COR-L47 (cell line): ENCODE measurements at places on chromosomes 7 and 10.

DNA sequence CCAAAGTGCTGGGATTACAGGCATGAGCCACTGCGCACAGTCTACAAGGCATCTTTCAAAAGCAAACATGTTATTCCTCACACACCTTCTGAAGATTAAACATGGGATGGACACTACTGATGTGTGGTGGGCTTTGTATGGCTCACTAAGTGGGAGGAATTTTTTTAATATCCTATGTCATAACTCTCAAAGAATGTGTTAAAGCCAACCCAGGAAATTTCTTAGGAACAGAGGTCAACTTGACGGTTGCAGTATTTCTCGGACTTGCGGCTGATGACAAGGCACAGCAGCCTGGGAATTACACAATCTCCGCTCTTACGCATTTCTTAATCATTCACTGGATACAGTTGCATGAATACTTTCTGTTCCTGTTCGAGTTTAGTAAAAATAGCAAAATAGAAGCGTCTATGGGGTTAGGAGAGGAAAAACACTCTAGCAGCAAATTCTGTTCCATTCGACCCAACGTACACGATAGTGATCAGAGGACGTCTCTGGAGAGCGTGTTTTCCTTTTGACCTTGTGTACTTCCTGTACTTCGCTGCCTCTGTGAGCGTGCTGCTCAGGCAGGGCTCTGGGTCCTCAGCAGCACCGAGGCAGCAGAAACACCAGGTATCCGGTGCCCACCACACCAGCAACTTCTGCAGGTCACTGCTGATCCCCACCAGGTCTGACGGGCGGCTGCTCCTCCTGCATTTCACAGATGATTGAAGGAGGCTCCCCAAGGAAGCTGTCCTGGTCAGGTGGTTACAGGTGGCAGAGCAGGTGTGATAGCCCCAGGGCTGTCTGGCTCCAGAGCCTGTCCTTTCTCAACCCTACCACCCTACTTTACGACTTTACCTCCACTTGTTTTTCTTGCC lies 26.4 kb upstream of the SRGN start:
- DNase-seq = no peak

DNA sequence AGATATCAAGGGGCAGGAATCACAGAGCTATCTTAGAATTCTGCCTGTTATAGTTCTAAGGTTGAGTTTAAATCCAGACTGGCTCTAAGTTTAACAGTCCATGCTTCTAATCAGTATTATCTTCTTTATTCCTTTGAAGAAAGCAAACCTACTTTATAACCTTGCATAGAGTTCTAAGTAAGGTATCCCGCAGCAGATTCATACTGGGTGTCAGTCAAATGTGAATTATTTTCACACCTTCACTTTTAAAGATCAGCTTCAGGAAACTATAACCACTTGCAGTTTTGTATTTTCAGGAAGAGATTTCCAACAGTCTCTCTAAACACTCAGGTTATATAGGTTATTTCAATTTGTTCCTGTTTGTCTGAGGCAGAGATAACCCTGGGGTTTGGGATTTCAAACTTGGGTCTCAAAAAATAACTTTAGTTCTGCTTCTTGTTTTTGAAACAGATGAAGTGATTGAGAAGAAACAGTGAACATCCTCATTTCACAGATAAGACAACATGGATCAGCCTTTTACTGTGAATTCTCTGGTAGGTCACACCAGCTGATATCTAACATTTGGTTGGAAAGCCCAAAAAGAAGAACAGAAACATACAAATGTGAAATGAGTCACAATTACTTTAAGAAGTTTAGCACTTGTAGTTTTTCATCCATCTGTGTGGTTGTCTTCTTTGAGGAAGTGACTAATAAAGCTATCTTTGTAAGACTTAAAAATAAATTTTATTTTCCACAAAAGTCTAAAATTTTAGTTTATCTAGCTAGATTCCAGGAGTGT lies 21.4 kb downstream of the STAMBPL1 start:
- DNase-seq = no peak

DNA sequence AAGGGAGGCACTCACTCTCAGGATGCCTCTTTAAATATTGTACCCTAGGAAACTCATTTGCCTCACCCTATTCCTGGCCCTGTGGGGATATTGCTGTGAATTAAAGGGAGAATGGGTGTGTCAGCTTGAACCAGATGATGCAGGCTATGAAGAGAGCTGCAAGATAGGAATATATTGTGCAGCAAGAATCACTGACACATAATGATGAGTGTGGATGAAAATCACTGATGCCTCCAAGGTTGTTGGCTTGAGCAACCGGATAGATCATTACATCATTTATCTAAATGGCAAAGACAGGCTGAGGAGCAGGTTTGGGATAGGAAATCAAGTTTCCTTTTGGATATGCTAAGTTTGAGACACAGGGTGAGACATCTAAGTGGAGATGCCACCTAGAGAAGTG lies 6.2 kb downstream of the SLC26A4 start:
- DNase-seq = no peak

DNA sequence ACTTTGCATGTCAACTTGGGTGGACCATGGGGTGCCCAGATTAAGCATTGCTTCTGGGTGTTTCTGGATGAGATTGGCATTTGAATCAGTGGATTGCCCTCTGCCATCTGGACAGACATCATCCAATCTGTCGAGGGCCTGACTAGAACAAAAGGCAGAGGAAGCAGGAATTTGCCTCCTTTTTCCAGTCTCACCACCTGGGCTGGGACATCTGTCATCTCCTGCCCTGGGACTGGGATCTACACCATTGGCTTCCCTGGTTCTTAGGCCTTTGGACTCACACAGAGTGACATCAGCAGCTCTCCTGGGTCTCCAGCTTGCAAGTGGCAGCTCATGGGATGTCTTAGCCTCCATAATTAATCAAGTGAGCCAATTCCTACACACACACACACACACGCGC lies 10.3 kb downstream of the SLC13A4 start:
- DNase-seq = no peak

DNA sequence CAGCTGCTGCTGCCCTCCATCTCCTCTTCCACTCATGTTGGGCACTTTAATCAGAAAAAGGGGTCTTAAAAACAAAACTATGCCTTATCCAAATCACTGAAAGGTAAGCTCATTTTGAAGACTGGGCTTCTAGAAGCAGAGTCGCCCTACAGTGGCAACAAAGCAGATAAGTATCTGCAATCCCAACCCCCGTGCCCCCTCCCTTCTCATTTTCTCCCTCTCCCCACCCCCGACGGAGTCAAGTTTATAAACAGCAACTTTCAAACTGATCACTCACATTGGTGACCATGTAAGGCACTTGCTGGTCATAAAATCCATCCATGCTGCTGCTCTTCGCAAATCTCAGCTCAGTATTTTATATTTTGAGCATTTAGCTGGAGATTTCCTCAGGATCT lies 738 bp downstream of the ETV1 start:
- peak; percentile 9 for DNase-seq

GRCh38 chr7:105640956-105641810 lies 59.9 kb upstream of the EFCAB10 start:
- DNase-seq = no peak

- no peak for DNase-seq
Observed at GRCh38 chr7:114941692-114942091, 19.8 kb downstream of the MDFIC start.

DNA sequence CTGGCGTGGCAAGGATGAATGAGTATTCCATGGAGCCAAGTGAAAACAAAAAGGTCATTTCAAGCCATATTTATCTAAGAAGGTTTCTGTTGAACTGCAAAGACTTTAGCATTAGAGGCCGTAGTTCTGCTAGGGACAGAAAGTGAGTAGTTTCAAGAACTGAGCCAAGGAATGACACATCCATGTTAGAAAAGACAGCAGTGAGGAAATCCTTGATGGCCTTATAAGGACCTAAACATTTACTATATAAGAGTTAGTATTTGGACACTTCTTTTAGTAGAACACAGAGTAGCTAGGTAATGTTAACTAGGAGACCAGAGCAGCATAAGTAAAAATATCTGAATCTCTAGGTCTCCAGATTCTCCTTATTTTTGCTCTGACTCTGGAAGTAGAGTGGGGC lies 329.8 kb upstream of the SEMA3D start:
- no peak for DNase-seq

- DNase-seq = no peak
Observed at GRCh38 chr10:108791030-108791429, 1132.3 kb downstream of the XPNPEP1 start.

DNA sequence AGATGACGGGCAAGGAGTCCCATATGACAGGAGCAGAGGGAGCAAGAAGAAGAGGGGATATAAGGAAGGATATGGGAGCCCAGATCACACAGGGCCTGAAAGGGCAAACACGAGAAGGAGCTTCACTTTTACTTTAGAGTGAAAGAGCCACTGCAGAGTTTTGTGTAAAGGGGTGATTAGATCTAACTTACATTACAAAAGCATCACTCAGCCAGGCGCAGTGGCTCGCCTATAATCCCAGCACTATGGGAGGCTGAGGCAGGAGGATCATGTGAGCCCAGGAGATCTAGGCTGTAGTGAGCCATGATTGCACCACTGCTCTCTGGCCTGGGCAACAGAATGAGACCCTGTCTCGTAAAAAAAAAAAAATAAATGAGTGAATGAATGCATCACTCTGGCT lies 91.1 kb downstream of the MPP7 start:
- DNase-seq = no peak

DNA sequence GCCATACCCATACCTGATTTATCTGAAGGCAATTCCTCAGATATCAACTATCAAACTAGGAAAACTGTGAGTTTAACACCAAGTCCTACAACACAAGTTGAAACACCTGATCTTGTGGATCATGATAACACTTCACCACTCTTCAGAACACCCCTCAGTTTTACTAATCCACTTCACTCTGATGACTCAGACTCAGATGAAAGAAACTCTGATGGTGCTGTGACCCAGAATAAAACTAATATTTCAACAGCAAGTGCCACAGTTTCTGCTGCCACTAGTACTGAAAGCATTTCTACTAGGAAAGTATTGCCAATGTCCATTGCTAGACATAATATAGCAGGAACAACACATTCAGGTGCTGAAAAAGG lies 69.0 kb upstream of the RSBN1L start:
- DNase-seq = no peak

DNA sequence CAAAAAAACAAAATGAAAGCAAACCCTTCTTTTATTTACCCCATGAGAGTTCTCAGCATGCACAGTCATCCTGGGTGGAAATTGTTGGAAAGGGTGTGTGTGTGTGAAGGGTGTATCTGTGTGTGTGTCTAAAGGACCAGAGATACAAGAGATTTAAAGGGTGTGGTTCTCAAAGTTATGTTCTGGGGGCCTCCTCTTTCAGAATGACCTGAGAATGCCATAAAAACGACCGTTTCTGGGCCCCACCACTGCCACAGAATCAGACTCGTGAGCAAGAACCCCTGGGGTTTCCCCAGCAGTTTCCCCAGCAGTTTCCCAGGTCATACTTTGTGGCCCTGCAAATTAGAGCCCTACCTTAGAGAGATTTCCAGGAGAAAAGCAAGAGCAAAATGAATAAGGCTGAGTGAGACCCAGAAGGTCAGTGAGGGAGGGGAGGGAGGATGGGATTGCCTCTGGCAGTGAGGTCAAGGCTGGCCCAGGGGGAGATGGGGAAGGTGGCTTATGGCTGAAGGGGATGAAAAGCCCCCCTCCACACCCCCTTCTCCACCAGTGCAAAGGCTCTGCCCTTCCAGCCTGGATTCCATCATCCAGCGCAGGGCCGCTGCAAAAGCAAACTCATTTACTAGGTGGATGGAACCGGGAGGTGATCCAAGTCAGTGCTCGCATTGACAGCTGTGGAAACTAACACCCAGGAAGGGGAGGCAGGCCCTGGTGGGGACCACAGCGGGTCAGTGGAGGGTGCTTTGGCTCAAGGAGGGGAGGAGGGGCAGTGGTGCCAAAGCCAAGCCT lies 10.2 kb downstream of the PYROXD2 start:
- DNase-seq = no peak

- no peak for DNase-seq
Observed at GRCh38 chr10:56715262-56715661, 354.2 kb upstream of the ZWINT start.

- no peak for DNase-seq
Observed at GRCh38 chr10:49431426-49431825, 35.5 kb upstream of the DRGX start.

DNA sequence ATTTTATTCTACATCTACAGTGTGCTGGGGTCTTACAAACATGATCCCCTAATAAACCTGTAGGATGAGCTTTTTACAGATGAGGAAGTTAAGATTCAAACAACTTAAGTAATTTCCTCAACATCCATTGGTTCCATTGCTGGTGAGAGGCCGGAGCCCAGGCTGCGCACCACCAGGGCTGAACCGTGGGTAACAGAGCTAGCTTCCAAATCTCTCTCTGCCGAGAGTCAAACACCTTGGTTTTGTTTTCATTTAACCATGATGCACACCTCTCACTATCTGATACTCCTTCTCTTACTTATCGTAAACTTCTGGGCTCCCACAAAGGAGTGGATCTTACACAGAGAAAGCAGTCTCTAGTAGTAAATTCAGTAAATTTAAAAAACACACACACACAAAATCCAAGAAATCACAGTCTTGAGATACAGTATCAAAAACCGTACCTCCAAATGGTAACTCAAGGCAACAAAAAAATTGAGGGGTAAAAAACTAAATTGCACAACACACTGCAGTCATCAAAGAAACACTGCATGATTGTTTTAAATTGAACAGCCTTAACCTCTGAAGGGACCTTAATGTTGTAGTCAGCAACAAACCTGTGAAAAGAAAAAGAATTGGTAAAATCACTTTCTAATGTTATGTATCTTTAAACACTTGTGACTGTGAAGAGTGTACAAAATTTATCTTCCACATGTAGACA lies 20.5 kb downstream of the SGMS1 start:
- DNase-seq = no peak

DNA sequence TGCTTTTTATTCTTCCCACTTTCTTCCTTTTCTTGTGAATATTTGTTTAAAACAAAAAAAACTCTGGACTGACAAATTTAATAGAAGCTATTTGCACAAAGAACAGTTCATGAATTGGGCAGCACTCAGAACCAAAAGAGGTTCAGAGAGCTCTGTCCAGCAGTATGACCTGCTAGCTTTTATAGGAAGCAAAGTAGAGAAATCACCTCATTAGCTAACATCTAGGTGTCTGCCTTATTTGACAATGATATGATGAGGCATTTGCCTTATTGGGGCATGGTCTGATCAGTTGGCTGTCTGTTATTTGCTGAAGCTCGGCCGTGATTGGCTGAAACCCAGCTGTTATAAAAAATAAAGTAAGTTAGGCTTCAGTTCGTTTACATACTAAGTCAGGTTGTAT lies 819 bp upstream of the TRIM4 start:
- no peak for DNase-seq

DNA sequence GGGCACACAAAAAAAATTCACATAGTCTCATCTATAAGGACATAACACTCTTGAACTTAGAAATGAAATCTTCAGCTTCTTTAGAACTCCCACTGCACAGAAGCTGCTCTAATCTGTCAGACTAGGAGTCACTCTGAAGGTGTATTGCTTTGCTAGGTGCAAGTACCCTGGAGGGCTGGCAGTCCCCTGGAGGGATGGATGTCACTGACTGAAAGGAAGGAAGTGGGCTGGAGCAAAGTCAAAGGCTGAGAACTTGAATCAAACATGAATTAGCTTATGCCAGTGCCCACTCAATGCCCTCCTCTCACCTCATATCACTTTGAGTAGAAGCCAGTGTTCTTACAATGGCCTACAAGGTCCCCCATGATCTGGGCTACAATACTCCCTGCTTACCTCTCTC lies 140.3 kb upstream of the ANKRD1 start:
- DNase-seq = no peak
